ENCODE measurements at places on chromosomes 11 and 22.
A peak's percentile ranks its signal among the peaks of the same experiment; 100 is the strongest.

- DNase-seq, result no peak
These were observed 222.9 kb downstream of the NAV2 start for GRCh38 chr11:19935507-19935906.

DNA sequence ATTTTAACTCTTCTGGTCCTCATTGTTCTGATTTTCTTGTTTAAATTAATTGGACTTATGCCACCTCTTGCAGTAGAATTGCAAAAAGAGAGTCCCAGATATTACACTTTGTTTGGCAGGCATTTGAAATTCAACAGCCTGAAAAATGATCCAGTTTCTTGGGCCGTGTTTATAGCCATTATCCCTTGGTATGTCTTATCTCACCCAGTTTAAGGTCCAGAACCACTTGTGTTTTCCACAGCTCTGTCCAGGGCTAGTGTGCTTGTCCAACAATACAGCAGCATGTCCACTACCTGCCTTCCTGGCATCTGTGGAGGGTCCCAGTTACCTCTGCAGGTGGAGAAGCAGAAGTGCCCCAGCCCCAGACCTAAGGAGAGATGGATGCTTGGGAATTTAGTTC, 397.4 kb downstream of the SOX6 start:
- no peak for DNase-seq

- DNase-seq, result no peak
These were observed 29.1 kb upstream of the RFPL3 start for GRCh38 chr22:32328306-32329201.

DNA sequence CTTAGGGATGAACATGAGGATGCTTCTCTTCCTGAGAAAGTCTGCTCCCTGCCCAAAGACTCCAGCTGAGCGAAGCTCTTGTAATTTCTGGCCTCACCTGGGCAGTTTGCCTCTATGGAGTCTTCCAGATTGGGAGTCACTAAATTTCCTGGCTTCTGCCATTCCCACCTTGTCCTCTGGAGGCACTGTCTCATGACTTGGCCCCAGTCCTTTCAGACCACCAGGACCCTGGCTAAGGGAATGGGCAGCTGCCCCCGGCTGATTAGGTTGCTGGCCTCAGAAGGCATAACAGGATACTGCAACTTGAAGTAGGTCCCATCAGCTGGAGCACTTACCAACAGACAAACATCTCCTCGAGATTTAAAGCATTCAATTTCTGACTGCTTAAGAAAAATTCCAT, 128.1 kb upstream of the SPON1 start:
- no peak for DNase-seq

GRCh38 chr11:110519796-110520195, 90.0 kb downstream of the FDX1 start:
- DNase-seq, result no peak

- DNase-seq, result no peak
These were observed 883.0 kb downstream of the OPCML start for GRCh38 chr11:132649277-132649676.

DNA sequence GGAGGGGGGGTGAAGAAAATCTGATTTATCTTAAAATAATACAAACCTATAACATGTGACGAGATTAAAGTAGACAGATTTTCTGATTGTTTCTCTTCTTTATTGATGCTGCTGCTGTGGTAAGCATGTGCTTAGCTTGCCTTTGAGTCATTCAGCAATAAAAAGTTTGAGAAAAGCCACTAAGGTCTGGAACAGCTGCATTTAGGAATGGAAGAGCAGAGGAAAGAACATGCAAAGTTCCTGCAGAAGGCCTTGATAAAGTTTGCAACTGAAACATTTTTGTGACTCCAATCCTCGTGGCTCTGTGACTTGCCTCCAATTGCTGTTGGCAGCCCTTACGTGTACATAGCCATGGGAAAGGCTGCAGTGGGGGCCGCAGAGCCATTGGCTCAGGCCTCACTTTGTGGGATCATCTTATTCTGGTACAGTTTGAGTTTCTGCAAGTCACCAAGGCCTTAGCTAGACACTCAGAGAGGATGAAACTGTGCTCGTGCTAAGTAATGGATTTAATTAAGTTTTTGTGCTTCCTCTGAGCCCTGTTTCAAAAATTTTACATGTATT, 370.2 kb downstream of the AASDHPPT start:
- no peak for DNase-seq

- no peak for DNase-seq
These were observed 139.5 kb upstream of the GUCY1A2 start for GRCh38 chr11:107157809-107158187.

GRCh38 chr11:130202818-130203689, 43.5 kb downstream of the ST14 start:
- no peak for DNase-seq

DNA sequence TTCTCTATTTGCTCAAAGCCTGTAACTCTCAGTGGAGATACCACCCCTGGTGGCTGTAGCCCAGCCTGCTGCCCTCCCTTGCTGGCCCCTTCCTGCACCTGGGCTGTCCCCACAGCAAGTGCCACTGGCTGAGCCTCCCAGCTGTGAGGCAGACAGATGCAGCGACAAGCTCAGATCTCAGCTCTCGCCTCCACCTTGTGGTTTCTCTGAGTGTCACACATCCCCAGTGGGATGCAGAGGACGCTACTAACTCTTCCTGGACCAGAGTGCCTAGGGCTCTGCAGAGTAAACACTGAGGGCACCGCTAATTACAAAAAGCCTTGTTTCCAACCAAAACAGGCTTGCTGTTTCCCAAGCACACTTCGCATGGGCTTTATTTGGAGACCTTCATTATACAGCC, 8.9 kb downstream of the YPEL1 start:
- no peak for DNase-seq

DNA sequence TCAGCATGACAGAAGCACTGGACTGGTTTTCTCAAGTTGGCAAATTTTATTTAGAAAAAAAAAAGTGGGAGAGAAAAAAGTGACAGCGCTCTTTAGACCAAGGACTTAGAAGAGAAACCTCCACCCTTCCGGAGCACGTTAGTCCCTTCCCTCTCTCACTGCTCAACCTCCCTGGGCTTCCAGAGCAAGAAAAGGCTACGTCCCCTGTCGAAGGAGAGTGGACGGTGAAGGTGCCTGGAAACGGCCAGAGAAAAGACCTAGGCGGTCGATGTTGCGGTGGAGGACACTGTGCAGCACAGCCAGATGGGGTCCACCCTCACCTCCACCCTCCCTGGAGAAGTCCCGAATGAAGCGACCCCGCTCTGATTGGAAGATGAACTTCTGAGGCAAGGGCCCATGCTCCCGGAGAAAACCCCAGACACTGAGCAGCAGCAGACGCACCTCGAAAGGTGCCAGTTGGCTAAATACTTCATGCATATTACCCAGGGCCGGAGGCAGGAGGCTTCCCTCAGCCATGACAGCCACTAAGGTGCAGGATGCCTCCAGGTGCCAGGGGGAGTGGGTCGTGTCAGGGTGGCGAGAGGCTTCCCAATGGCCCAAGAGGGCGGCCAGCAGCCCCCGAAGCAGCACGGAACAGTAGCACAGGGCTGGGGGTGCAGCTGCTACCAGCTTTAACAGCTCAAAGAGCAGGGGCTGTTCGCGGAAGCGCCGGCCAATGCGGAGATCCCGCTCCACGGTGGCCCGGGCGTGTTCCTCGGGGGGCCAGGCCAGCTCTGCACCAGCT, 604 bp upstream of the GANAB start:
- no peak for DNase-seq

- no peak for DNase-seq
These were observed 106.2 kb downstream of the RASSF10 start for GRCh38 chr11:13115380-13115675.

- DNase-seq, result peak; percentile 32
These were observed at the start of gene CLCF1 for GRCh38 chr11:67372993-67373647. Gene CLCF1, minus strand, starts transcription at chr11:67373598. Its CDS starts 59 bp downstream, at chr11:67373539.

GRCh38 chr11:107590460-107591377, at the start of gene ELMOD1:
Gene ELMOD1, plus strand, starts transcription at chr11:107591147. Its CDS starts 27,043 bp downstream, at chr11:107618190.
- peak; percentile 72 for DNase-seq

DNA sequence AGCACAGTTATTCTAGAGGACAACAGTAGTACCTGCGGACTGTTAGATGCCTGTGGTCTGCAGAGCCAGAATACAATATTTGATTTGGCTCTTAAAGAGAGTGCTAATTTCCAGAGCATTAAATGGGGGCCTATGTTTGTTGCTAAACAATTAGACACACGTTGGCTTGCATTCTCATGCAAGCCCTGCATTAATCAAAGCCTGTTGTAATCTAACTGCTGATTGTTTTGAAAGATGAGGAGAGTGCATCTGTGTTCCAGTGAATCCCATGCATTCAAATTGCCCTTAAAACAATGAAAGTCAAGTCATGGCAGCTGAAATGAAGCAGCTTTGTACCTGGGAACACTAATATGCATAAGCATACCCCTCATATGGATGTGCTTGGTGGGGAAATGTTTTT, 419.4 kb downstream of the DYNC2H1 start:
- no peak for DNase-seq

GRCh38 chr11:118000850-118001228, 14.6 kb downstream of the IL10RA start:
- DNase-seq, result no peak

GRCh38 chr11:95242091-95242844, 11.3 kb upstream of the SESN3 start:
- no peak for DNase-seq

GRCh38 chr11:79060081-79060953, 380.5 kb downstream of the TENM4 start:
- no peak for DNase-seq

- DNase-seq, result no peak
These were observed 53.2 kb downstream of the NAT10 start for GRCh38 chr11:34158661-34159060.

DNA sequence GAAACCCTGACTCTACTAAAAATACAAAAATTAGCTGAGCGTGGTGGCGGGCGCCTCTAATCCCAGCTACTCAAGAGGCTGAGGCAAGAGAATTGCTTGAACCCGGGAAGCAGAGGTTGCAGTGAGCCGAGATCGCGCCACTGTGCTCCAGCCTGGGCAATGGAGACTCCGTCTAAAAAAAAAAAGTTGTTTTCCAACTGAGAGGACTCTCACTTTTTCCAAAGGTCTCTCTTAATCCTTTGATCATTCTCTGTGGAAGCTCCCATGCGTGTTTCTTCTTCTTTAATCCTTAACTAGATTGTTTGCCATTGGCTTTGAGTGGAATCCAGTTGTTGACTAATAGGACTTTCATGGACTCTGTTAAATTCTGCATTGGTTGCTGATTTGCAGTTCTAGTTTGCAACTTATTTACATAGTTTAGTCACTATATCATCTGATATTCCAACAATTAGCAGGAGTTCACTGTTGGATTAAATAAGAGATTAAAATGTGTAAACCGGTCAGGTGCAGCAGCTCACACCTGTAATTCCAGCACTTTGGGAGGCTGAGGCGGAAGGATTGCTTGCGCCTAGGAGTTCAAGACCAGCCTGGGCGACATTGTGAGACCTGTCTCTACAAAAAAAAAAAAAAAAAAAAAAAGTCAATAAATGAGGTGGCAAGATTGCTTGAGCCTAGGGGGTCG, 79.7 kb downstream of the C22orf31 start:
- DNase-seq, result no peak

GRCh38 chr11:123640029-123640428, 14.4 kb downstream of the SCN3B start:
- DNase-seq, result no peak

DNA sequence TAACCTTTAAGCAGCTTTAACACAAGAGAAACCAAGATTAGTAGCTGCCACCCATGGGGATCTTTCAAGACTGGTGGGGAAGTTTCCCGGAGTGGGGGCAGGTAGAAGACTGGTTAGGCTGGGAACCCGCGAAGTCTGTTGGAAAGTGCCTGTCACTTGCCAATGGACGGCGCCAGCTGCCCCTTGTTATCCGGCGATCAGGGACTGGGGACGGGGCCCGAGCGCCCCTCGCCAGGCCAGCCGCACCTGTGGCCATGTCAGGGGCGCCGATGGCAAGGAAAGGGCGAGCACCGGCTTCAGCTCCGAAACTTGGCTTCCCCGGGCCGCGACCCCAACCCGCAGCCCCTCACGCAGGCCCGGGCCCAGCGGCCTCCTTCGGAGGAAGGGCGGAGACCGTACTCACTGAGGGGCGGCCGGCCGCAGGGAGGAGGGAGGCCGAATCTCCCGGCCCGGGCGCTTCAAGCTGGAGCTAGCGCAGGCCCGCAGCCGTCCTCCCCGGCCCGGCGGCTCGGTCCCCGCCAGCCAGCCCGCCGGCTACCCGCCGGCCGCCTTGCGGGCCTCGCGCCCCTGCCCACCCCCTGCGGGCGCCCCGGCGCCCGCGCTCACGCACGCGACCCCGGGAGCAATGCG, 539 bp downstream of the EIF4ENIF1 start:
- no peak for DNase-seq

DNA sequence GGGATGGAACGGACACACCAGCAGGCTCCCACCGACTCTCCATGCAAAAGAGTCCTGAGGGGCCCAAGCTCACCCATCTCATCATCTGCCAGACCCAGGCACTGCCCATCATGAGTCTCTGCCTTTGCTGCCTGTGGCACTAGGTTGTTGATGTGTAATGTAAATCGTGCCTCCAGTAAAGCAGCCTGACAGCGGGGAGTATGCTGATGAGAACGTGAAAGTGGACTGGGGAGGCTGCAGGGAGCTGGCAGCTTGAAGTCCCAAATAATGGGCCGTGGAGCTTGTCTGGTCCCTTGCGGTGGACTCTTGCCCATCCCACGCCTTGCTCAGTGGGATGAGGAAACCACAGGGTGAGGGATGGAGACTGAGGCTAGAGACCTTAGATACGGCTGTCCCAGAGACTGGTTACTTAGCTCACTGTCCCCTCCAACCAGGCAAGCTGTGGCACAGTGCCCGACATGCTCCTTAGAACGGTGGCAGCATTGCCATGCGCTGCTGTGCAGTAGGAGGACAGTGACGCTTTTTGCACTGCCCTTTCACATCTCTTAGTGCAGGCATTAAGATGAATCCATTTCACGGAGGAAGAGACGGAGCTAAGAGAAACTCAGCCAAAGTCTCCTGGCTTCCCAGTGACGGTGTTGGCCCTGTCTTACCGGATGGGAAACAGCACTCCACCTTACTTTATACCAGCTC, 39.6 kb upstream of the PLET1 start:
- no peak for DNase-seq

DNA sequence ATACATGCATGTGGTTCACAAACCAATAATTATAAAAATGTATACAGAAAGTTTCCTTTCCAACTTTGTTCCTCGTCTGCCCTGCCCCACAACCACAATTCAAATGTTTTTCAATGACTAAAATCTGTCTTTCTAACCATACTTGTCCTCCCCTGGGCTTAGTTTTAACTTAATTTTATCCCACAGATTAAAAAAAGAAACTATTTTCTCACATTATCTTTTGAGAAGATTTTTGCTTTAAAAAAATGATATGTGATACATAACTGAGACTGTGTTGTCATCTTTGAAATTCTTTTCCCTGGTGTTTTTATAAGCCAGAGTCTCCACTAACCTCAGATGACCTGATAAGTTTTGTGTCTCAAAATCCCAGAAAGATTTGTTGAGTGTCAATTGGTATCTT, 79.0 kb downstream of the FDX1 start:
- DNase-seq, result no peak
